ENCODE measurements at places on chromosomes 4 and X. TPM values are rescaled to one million over a fixed set of nuclear protein-coding genes. Genes with fewer than 3 reads are reported as not detected.

The GPR119 gene
- total RNA-seq, result not detected

The NUDT10 gene
- 2.2 TPM for total RNA-seq

The ELMOD2 gene
- 19.4 TPM for total RNA-seq

The MGARP gene
- total RNA-seq, result 1.8 TPM

Measured in subcutaneous preadipocyte (primary cell).